ENCODE measurements at places on chromosomes 2 and 18.

GRCh38 chr18:44735096-44735495, 54.4 kb downstream of the SETBP1 start:
- DNase-seq: no peak

- DNase-seq: no peak
These were observed 41.0 kb downstream of the SNED1 start for GRCh38 chr2:241039416-241039815.

- no peak for DNase-seq
These were observed 23.8 kb downstream of the CD28 start for GRCh38 chr2:203730076-203730729.

DNA sequence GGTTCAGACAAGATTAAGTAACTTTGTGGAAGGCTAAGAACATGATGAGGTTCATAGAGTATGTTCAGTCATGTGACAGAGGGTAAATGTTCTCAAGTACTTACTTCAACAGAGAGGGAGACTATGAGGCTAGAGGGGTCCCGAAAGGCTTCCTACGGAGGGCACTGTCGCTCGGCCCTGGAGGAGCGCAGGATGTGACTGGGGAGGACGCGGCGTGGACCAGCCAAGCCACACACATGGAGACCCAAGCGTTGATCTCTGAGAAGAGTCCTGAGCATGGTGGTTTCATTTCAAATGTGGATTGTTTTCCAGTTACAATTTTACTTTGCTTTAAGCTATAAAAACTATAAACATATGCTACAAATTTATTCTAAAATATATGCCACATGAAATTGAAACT, 227.5 kb downstream of the PTGR3 start:
- DNase-seq: no peak

- DNase-seq: no peak
These were observed 10.4 kb downstream of the SERPINB12 start for GRCh38 chr18:63552581-63552980.

DNA sequence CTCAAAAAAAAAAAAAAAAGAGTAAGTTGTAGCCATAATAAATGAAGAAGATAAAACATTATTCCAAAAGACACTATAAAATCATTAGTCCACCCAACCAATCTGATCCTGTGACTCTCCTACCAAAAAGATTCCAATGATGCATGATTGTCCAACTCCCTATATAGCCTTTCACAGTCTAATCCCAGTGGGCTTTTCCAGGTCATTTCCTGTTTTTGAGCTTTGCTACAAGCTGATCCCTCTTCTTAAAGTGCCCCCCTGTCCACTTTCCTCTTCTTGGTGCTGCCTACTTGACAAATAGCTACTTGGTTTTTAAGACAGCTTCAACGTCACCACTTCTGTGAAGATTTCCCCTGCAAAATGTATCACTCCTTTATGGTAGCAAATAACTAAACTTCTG, 88.4 kb downstream of the SEMA4F start:
- DNase-seq: no peak

DNA sequence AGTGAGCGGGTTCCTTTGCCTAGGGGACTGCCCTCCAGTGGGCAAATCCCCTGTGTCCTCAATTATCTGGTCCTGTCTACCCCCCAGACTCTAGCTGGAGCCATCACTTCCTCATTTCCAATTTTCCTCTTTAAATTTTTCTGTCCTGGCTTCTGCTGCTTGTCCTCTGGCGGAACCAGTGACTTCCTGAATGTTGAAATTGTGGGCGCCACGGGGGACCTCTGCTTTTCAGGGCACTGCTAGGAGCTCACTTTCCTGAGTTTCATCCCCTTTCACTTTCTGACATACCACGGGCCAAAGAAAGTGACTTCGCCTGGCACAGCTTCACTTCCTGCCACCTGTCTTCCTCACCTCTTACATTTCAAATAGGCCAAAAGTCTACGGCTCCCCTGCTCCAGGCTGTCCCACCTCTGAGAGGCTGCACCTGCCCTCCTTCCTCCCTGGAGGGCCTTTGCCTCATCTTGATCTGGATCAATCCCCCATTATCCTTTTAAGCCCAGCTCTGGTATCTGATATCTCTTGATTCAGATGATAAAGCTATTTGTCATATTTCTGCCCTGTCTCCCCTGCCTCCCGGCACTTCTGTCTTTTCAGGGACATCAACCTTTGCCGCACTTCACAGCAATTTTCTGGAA, 1.4 kb upstream of the MARCO start:
- DNase-seq: no peak

DNA sequence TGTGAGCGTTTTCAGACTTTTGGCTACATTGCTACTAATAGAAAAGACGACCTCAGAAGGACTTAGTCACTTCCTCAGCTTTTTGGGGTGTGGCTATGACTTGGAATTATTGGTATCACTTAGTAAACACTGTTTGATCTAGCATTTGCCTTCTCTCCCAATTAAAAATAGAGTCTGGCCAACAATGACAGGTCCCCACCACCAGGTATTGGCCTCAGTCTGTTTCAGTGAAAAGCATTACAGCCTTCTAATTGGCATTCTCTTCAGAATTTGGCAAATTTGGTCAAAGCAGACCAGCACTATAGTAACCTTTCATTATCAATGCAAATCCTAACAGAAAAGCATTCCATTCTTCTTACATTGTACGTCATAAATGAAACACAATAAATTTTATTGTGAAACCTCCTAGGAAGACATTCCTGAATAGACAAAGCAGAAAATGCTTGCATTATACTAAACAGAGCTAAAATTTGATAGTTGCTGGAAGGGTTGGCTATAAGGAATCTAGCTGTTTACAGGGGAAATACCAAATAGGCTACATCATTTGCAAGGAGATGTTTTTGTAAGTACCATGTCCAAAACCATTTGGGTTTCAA, 613.9 kb downstream of the IRS1 start:
- DNase-seq: no peak

GRCh38 chr2:102187496-102188150, 800 bp downstream of the IL1RL2 start:
- peak; percentile 32 for DNase-seq

GRCh38 chr2:223488814-223489213, 113.3 kb downstream of the SCG2 start:
- no peak for DNase-seq

- no peak for DNase-seq
These were observed 111.6 kb upstream of the HAAO start for GRCh38 chr2:42903821-42904575.

DNA sequence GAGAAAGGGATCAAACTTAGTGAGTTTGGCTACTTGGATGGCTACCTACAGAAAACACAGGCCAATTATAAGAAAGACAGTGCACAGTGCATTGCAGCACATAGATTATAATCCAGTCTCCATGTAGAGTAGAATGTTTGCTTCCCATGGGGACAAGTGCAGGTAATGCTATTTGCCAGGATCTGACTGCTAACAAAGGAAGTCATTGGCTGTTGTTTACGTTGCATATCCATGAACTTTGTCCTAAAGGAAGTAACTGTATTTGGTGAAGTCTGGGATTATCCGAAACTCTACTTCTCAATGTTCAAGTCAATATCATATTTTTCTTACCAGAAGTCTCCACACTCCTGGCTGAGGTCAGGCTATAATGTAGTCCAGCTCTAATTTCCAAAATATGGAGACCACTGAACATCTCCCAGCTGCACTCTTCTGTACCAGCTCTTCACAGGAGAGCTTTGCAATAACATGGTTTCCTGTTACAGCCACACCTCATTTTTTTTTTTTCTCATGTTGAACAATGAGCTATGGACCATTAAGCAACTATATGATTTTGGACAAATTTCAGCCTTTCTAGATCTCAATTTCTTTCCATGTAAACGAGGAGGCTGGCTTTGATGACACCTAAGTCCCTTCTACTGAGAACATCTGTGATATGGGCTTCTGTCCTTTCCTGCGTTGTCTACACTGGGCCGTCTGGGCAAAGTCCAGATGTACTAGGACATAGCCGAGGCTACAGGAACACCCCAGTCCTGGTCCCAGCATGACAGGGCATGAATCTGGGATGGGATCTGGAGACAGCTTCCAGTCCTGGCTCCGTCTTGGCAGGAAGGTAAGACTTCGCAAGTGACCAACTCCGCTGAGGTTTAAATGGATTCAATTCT, 154.8 kb downstream of the LAMA1 start:
- DNase-seq: no peak

GRCh38 chr18:58721566-58722239, 50.4 kb downstream of the MALT1 start:
- peak; percentile 3 for DNase-seq

GRCh38 chr2:122244598-122245229, 489.3 kb downstream of the TSN start:
- DNase-seq: no peak

- DNase-seq: no peak
These were observed 101.8 kb upstream of the APCDD1 start for GRCh38 chr18:10352671-10353070.

- DNase-seq: no peak
These were observed 109.7 kb downstream of the NOL4 start for GRCh38 chr18:34114996-34115395.

- no peak for DNase-seq
These were observed 2.4 kb upstream of the MRPL53 start for GRCh38 chr2:74474899-74475298.

GRCh38 chr18:79169958-79170555, 100.9 kb downstream of the ATP9B start:
- DNase-seq: no peak

- DNase-seq: no peak
These were observed 372.4 kb upstream of the SALL3 start for GRCh38 chr18:78607221-78607620.

- no peak for DNase-seq
These were observed 47.4 kb upstream of the TCF4 start for GRCh38 chr18:55635439-55635838.

DNA sequence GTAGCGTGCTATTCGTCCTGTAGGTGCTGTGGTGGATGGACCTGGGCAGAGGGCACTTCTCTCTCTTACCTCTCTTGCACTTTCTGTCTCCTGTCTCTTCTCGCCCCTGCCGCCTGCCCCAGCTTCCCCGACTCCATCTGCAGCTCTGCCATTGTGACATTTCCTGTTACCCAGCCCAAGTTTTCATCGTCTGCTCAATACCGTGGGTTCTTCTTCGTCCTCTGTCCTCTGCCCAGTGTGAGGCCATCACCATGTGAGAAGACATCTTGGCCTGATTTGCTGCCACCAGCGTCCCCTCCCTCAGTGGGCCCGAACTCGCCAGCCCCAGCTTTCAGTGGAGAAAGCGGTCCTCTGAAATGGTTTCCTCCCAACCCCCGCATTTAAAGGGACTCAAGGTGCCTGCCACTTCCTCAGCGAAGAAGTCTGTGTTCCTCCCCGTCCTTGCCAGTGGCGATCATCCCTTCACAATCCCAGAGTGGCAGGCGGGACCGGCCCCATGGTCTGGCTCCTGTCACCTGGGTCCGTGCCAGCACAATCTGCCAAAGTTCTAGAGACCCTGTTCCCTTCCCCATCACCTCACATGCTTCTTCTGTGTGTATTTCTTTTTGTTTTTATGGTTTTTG, 18.0 kb downstream of the TGOLN2 start:
- peak; percentile 55 for DNase-seq

GRCh38 chr18:45727068-45727467, 3.1 kb downstream of the SLC14A1 start:
- no peak for DNase-seq

DNA sequence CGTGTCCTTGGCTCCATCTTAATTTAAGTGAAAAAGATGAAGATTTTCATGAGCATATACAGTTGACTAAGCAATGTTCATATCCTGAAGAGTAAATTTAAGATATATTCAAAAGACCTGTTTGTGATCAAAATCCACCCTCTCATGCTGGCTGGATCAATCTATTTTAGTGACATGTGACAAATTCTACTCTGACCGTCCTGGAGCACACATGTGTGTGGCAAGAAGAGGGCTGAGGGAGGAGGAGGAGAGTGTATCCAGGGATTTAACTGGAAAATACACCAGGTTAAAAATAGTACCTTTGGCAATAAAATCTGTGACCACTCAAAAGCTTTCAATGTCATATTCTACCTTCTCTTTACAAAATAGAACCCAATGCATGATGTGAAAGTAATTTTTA, 228.7 kb downstream of the PID1 start:
- DNase-seq: no peak

DNA sequence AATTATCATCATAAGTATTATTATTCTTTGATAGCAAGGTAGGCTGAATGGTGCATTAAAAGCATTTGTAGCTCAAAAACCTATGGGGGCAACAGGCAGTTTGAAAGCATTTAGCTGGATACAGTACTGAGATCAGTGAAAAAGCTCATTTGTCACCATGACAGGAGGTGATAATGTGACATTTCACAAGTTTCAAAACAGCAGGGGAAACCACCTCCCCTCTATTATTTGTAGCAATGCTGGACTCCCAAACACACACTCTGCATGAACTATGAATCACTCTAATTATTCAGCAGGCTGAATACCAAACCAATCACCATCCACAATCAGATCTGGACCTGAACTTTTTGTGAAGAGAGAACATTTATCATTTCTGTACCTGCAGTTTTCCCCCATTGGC, 63.4 kb downstream of the MYO5B start:
- no peak for DNase-seq

GRCh38 chr2:124678043-124678442, 653.0 kb downstream of the CNTNAP5 start:
- DNase-seq: no peak

- DNase-seq: no peak
These were observed 42.6 kb upstream of the RAPGEF4 start for GRCh38 chr2:172693037-172693436.

DNA sequence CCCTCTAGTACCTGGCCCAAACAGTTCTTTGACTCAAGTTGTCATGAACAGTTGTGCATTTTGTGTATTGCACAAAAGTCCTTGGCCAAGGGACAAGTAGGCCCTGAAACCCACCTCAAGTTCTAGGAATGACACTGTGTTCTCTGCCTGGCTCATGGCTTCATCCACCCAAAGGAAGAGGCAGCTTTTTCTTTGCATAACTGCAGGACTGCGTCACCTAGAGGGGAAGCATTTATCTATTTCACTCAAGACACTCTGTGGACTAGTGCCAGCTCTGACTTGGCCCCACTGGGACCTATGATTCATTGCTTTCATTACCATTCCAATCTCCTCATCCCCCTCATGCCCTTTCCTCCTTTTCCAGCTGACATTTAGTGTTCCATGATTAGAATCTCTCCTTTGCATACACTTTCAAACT, 119.3 kb upstream of the SIX2 start:
- no peak for DNase-seq

DNA sequence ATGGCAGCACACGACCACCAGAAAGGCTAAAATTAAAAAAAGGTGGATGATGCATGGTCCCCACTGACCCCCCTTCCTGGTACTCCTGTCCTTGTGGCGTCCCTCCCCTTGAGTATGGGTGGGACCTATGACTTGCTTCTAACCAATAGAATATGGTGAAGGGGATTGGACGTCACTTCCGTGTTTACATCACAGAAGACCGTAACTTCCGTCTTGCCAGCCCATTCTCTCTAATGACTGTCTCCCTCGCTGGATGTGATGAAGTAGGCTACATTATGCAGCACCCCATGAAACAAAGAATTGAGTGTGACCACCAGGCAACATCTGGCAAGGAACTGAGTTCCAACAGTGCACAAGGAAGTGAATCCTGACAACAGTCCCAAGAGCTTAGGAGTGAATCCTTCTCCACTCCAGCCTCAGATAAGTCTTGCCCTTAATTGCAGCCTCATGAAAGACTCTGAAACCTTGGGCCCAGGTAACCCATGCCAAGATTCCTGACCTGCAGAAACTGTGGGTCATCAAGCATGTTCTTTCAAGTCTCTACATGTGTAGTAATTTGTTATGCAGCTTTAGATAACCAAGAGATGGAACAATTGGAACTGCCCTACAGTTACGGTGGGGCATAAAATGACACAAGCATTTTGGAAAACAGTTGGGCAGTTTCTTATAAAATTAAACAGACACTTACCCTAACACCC, 80.1 kb upstream of the NPAS2 start:
- DNase-seq: no peak

- DNase-seq: no peak
These were observed 278.3 kb downstream of the MYCN start for GRCh38 chr2:16218625-16219024.

GRCh38 chr18:78497641-78498040, 482.0 kb upstream of the SALL3 start:
- DNase-seq: no peak

Data from stimulated activated naive CD4-positive, alpha-beta T cell (primary cell).